ENCODE measurements at places on chromosomes 16 and 17. TPM values are rescaled to one million over a fixed set of nuclear protein-coding genes. Genes with fewer than 3 reads are reported as not detected.

GRCh38 chr17:64009571-64010402 is 10.6 kb downstream of the ICAM2 start:
- no peak for DNase-seq

The HOXB13 gene
- 48.2 TPM for total RNA-seq

DNA sequence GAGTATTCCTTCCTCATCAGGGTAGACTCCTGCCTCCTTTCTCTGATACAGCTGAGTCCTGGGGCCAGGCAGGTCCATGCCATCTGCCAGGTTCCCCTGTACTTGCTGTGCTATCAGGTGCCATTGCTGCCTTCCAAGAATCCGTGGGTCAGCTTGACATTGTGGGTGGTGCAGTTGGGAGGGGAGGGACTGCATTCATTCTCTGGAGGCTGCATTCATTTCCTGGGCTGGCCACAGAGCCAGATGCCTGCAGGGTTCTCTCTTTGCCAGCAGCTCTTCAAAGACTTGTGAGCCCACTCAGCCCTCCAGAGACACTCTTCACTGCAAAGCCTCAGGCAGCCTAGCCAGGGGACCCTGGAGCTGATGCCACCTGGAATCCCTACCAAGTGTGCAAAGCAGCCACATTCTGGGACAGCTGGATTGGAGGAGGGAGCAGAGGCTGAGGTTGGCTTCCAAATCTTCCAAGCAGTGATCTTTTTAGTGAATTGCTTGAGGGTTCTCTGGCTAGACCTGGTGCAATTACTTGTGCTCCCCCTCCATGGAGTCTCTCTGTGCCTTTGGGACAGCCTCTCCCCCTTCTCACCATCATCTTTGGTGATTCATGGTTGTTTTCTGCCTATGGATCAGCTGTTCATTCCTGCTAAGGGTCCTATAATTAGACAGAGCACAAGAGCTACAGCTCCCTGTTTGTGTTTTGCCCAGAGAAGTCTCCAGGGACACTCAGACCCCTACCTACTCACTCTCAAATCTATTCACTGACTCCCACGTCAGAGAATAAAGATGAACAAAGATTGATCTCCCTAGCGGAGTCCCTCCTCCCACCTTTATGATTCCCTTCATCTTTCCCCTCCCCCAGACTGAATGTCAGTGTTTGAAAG is 20.9 kb downstream of the ANKFN1 start:
- no peak for DNase-seq

The CCL14 gene
- 7.2 TPM for total RNA-seq

DNA sequence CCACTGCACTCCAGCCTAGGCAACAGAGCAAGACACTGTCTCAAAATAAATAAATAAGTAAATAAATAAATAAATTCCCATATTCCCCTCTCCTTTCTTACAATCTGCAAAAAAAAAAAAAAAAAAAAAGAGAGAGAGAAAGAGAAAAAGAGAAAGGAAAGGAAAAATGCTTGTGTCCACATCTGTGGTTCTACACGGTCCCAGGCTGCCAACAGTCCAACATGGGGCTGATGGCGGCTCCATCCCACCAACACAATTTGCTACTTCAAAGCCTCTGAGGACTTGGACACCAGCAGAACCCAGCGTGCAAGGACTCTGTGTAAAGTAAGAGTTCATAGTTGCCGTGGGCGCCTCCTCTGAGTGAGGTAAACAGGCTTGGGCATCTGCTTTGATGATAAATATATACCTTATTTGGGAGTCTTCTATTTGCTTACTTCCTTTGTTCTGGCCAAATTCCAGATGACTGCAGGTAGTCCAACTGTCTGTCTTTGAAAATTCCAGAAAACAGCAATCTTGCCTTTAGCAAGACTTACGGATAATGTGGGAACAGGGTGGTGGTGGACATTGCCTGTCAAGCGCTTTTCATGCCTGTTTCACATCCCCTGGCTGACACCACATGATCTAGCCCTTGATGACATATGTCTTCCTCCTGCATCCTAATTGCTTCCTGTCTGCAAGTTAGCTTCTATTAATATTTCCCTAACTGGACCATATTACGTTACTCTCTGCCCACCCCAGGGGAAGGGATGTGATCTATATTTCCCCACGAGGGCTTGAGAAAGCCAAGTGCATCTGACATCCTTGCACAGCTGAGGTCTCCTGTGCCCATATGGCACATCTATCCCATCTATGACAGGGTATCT is 10.1 kb downstream of the LITAF start:
- no peak for DNase-seq

DNA sequence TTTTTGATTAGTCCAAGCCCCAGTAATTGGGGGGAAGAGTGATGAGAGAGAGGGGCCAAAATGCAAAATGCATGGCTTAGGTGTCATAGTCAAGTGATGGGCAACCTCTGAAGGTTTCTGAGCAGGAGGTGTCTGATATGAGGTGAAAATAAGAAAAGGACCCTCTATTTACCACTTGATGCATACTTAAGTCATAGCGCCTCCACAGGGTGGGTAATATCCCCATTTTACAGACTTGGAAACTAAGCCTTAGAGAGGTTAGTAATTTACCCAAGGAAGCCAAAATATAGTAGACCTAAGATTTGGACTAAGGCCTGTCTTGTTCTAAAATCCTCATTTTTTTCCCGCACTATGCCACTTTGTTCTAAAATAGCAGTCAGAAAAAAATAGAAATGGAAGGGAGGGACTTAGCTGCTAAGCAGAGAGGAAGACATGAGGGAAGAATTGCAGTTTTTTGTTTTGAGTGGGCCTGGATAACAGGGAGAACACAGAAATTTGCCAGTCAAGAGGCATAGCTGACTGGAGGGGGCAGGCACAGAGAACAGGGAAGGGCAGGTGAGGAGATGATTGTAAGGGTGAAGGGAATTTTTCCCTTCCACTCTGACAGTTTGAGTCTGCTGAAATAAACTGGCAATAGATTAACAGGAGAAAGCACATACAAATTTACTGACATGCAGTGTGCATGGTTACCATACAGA is 2.3 kb upstream of the GRB2 start:
- no peak for DNase-seq

DNA sequence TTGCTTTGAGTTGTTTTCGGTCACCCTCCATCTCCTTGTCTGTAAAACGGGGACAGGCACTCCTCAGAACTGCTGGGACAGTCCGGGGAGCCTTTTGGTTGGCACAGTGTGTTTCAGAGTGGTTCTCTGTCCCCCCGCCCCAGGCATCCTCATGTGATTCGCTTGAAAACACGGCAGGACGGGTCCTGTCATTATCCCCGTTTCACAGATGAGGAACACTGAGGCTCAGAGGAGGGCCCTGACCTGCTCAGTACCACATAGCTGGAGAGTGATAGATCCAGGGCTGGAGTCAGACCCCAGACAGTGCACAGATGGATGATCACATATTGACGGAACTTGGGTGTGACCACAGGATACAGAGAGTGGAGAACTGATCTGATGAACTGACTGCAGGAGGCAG is 13.5 kb upstream of the ADGRG1 start:
- no peak for DNase-seq

The MAPT gene
- 61.5 TPM for total RNA-seq

The ZCCHC14 gene
- total RNA-seq, result 32.3 TPM

The CLEC19A gene
- total RNA-seq, result not detected

- no peak for DNase-seq
Observed at GRCh38 chr16:56986361-56986760, 3.0 kb upstream of the NLRC5 start.

The AIPL1 gene
- total RNA-seq, result not detected

- DNase-seq, result no peak
Observed at GRCh38 chr17:71753070-71753469, 367.8 kb upstream of the SOX9 start.

The ABCC12 gene
- not detected for total RNA-seq

The MYL4 gene
- 1.4 TPM for total RNA-seq

DNA sequence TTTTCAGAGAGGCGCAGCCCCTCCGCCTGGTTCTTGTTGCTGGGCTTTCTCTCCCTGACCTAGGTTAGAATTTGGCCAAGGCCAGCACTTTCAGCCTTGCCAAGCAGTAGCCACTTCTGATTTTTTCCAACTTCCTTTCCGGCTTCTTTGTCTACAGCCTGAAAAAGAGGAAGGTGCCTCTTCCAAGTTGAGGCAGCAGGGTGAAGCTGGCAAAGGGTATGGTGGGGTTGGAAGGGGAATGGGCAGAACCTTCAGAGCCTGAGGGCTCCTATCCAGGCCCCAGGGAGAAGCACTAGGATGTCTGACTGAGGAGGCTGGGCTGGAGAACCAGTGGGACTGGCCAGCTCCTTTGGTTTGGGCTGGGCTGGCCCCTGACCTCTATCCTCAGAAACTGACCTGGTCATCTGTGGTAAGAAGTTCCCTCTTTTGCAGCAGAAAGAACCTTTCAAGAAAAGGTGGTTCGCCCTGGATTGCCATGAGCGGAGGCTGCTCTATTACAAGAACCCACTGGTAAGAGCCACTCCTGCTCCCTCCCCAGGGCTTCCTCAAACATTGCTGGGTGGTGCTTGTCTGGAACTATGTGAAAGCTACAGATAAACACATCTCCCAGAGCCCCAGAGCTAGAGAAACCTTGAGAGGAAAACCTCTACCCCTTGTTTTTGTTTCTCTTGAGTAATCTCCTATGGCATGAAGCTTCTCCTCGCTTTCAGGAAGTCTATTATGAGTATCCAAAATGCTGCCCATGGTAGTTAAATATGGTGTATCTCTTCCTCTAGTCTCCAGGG is 16.6 kb upstream of the RNF135 start:
- no peak for DNase-seq

- no peak for DNase-seq
Observed at GRCh38 chr16:79163691-79164387, 436.7 kb downstream of the MAF start.

- DNase-seq, result no peak
Observed at GRCh38 chr17:63753215-63753614, 11.6 kb upstream of the STRADA start.

GRCh38 chr16:54522584-54522983 is 236.0 kb upstream of the IRX3 start:
- no peak for DNase-seq

The RMI2 gene
- 7.0 TPM for total RNA-seq

DNA sequence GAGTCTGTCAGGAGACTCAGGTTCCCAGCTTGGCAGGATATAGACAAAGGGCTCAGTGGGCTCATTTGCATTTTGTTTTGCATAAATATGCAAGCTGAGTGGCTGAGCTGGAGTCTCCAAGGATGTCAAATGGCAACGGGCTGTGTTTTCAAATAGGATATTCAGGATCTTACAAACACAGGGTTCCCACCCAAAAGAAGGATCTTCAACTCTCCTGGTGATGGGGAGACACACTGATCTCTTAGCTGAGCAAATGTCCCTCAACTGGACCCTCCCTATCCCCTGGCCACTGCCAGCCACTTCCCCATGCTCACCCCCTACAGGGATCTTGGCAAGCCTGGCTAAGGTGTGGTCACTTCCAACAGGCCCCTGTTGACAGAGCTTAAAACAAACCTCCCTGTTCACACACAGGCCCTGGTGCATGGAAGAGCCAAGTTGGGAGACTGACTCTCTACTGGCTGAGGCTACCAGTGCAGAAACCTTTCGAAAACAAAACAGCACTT is 61.6 kb downstream of the SOX9 start:
- DNase-seq, result peak; percentile 36

GRCh38 chr16:5604770-5605169 is 507.2 kb upstream of the EEF2KMT start:
- DNase-seq, result no peak

DNA sequence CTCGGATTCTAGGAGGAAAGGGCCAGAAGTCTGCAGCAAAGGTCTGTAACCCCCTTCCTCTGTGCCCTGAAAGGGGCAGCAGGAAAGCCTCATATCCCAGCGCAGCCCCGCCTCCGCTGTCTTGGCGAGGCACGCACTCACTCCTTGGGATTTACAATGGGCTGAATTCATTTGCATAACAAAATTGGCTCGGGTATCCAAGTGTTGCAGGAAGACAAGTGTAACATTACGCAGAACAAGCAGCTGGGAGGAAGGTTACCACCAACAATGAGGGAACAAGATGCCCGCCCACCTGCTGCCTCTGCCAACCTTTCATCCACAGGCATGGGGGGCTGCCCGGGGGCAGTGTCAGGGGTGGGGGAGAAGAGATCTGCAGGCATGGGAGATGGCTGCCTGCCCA is 130.4 kb downstream of the MRM1 start:
- no peak for DNase-seq

- peak; percentile 88 for DNase-seq
Observed at GRCh38 chr16:85321509-85322271, 209.4 kb upstream of the CIBAR2 start.

DNA sequence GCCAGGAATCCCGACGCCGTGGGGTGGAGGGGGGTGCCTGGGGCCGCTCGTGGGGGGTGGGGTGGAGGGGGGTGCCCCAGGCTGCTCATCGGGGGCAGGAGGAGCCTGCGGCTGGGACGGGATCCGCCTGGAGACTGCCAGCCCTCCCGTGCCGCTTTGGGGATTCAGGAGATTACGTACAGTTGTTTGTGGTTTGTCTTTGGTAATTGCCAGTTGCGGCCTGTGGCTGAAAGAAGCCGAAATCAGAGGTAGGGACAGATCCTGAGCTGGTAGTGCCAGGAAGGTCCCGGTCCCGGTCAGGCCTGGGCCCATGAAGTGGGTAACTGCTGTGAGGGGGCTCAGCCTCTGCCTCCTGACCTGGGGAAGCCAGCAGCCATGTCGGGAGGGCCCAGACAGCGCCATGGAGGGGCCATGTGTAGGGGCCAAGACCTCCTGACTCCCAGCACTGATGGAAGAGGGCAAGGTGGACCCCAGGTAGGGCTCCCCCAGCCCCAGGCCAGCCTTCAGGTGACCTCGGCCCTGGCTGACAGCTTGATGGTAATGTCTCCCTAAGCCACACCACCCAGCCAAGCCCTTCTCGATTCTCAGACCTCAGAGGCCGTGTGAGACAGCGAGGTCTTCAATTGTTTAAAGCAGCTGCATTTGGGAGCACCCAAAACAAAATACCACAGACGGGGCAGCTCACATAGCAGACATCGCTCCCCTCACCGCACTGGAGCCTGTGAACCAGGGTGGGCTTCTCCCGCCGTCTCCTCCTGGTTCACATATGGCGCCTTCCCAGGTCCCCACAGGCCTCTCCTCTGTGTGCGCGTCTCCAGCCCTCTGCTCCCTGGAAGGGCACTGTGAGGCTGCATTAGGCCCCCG is 34.9 kb upstream of the SSTR5 start:
- no peak for DNase-seq

GRCh38 chr16:75108792-75109731 is 7.5 kb downstream of the LDHD start:
- DNase-seq, result peak; percentile 66

DNA sequence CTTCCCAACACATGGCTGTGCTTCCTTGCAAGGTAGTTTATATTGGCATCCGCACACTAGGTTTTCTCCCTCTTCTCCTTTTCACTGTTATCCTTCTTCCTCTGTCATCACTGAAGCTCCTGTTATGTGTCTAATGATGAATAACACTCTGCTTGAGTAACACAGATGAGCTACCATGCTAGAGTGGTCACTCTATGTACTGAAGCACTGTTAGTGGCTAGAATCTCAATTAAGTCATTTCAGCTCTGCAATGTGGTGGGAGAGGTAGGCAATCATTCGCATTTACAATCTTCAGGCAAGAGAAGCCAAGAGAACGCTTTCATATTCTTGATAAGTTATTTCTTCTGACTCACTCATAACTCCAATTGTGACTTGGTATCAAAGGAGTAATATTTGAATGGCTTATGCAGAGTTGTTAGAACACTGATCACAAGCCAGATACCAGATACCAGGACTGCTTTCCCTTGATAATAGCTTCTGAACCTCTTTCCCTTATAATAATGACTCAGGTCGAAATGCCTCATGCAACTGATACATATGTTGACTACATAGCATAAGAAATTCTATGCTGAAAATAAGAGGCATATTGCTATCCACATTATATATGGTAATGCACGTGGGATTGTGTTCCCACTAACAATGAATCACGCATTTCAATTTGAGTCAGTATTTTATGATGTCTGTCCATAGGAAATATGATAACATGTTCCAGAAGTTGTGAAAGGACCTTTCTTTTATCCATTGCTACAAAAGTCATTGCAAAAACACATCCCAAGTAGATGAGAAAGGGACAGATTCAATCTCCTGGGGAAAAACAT is 158.0 kb upstream of the HS3ST3A1 start:
- DNase-seq, result no peak

The HOXB3 gene
- 42.4 TPM for total RNA-seq

All from mucosa of descending colon (tissue), 3 donors.